ENCODE measurements at places on chromosomes 4 and X.

- DNase-seq, result no peak
Measured at GRCh38 chr4:77711469-77711868, 105.8 kb downstream of the CXCL13 start.

GRCh38 chrX:121987163-121987562 lies 939.8 kb downstream of the GLUD2 start:
- no peak for DNase-seq

- DNase-seq, result no peak
Measured at GRCh38 chr4:75831856-75832405, 70.3 kb downstream of the PPEF2 start.

DNA sequence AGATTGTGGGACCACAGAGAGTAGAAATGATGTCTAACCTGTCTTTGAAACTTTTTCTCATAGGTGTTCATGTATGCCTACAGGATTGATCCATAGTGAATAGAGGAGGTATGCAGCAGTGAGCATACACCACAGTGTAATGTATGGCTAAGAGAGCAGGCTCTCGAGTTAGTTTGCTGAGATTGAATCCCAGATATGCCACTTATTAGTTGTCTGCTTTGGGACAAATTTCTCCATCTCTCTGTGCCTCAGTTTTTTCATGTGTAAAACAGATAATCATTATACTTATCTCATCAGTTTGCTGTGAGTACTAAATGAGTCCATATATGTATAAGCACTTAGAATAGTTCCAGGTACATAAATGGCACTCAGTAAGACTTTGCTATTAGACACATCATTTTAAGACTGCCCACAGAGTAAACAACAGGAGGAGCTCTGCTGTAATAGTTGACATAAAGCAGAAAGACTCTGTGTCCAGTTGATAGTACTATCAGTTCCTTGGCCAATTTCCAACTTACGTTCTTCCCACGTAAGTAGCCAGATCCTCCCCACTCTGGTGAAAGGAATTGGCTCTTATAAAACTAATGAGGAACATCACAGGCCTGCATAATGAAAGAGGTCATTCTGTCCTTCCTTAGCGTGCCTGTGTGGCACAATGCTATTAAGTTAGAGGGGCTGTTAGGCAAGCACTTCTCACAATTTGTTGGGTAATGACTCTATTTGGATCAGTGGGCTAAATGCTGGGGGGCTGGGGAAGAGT lies 20.7 kb upstream of the RNF150 start:
- DNase-seq, result no peak

GRCh38 chr4:37540486-37540885 lies 145.7 kb downstream of the RELL1 start:
- DNase-seq, result no peak

- DNase-seq, result no peak
Measured at GRCh38 chr4:166460769-166461550, 587.9 kb downstream of the TLL1 start.

DNA sequence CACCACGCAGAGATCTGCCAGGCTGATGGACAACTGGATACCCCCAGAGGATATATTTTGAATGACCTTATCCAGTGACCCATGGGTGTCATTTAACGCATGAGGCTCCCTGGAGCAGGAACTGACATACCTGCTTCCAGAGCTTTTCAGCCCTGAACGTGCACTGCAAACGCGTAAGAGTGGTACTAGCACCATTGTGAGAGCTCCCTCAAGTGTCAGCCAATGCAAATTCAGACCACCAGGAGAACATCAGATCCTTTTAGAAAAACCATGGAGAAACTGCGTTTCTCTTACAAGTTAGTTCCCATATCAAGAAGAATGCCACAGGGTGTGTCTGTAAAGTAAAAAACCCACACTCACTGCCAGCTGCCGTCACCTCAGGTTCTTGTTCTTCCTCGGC lies 7.3 kb downstream of the TREX2 start:
- no peak for DNase-seq

- no peak for DNase-seq
Measured at GRCh38 chrX:54978448-54978847, 15.5 kb downstream of the PFKFB1 start.

DNA sequence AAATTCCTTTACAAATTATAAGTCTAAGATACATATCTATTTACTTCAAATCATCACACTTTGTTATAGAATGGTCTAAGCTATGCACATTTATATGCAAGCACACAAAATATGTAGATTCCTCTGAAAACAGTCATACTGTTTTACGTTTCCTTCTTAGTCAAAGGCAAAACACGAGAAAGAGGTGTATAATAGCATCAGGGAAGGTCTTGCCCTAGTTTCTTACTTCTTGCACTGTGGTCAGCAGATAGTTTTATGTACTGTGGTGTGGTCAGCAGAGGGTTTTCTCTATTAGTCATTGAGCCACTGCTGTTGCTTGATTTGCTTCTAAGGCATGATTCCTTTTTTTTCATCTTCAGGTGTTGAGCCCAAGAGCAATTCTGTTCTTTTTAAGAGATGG lies 117.7 kb downstream of the ADAM29 start:
- DNase-seq, result no peak

- DNase-seq, result no peak
Measured at GRCh38 chr4:175703956-175704600, 108.0 kb downstream of the GPM6A start.

GRCh38 chr4:159705334-159705733 lies 602.5 kb downstream of the RAPGEF2 start:
- DNase-seq, result no peak

GRCh38 chrX:720825-721224 lies 90.2 kb downstream of the SHOX start:
- no peak for DNase-seq

DNA sequence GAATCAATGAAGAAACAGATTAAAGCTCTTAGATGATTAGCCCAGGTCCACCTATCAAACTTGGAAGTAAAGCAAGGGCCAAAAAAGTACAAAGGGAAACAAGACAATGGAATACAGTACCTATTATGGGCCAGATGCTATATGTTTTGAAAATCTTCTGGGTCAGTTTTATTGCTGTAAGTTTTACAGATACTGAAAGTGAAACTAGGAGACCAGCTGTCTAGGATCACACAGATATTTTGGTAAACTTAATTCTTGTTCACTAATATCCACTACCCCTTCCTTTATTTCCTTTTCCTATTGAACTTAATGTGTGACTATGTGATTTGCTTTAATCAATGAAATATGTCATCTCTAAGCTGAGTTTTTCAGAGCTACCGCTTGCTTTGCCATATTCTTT lies 505.4 kb upstream of the PITX2 start:
- DNase-seq, result no peak

DNA sequence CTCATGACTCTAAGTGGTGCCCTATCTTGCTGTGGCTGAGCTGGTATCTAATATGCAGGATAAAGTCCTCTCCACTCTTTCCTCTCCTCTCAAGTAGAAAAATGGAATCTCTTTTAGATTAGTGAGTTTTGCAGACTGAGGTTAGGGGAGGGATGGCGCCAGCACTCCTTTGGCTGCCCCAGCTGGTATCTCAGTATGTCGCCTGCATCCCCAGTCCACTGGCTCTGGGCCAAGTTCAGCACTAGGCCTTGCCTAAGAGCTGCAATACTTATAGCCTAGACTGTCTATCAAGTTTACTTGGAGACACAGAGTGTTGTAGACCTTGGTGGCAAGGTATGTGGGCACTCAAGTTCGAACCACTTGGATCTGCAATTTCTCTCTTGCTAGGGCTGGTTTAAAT lies 351.3 kb downstream of the NAP1L3 start:
- no peak for DNase-seq

DNA sequence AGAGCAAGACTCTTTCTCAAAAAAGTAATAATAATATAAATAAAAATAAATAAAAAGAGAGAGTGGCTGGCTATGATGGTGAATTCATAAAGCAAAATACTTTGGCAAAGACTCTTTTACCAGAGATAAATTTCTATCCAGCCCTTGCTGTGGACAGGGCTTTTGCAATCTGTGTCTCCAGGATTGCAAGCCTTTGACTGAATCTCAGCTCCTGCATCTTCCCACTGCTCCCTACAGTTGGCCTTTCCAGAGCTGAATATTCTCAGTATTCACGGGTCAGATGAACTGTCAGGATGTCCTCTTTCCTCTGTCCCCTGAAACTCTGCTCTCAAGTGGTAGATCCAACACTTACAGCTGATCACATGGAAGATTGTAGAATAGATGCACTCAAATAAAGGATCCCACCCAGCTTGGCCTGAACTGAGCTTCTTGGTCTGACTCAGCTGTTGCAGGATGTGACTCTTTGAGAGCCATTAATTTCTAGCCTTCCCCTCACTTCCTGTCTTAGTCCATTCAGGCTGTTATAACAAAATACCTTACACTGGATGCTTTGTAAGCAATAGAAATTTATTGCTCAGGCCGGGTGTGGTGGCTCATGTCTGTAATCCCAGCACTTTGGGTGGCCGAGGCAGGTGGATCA lies 123.4 kb upstream of the GUCY1A1 start:
- DNase-seq, result no peak

GRCh38 chr4:7929118-7929951 lies 10.3 kb downstream of the AFAP1 start:
- DNase-seq, result no peak

GRCh38 chr4:35772291-35772690 lies 472.0 kb downstream of the ARAP2 start:
- DNase-seq, result no peak

GRCh38 chr4:77358315-77358928 lies 201.4 kb downstream of the CCNG2 start:
- no peak for DNase-seq

- DNase-seq, result no peak
Measured at GRCh38 chr4:100823066-100823992, 305.5 kb upstream of the EMCN start.

DNA sequence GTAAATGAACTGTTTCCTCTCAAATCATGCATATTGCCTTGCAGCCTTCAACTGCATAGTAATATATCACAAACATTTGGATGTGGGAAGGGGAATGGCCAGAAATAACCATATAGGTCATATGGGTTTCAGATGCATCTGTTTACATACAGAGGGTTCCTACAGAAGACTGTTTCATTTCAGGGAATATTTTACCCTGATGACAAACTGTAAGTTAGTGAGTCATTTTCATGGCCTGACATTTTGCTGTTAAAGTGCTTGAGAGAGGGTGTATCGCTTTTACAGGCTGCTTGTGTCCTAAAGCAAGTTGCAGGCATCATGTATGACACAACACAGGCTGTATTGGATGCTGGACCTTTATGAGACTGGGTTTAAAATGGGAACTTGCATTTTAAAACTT lies 25.5 kb upstream of the AMOT start:
- DNase-seq, result no peak

GRCh38 chrX:40073439-40074054 lies 24.2 kb downstream of the BCOR start:
- DNase-seq, result no peak

DNA sequence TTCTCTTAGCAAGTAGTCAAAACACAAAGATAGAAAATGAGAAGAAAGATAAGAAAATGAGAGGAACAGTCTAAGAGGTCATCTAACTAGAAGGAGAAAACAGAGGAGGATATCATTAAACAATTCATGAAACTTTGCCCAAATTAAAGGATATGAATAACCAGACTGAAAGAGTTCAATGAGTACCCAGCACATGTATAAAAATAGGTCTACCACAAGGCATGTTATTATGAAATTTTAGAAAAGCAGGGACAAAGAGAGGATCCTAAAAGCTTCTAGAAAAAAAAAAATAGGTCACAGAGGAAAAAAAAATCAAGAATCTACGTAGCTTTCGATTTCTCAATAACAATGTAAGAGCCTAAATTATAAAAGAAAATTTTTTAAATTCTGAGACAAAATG lies 118.5 kb downstream of the WDFY3 start:
- DNase-seq, result no peak

GRCh38 chrX:153414856-153415510 lies 3.7 kb downstream of the ZFP92 start:
- no peak for DNase-seq

- no peak for DNase-seq
Measured at GRCh38 chrX:9905288-9905687, 61.9 kb upstream of the CLDN34 start.

GRCh38 chr4:42148425-42148824 lies 4.0 kb downstream of the BEND4 start:
- no peak for DNase-seq

- DNase-seq, result no peak
Measured at GRCh38 chrX:149515954-149516602, 11.0 kb upstream of the IDS start.

DNA sequence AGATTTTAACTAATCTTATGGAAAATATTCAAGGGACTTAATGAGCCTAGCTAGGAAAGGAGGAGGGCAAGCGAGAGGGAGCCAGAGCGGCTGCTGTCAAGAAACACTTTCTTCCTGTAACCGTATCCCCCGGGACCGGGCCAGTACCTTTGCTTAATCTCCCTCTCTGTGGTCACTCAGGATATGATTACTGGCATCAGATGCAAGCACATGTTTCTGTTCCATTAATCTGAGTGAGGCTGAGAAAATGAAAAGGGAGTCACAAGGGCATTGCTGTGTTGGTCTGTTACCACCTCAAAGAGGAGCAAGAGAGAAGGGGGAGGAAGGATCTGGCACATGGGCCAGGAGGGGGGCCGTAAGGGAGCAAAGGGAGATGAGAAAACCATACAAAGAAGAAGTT lies 356.7 kb upstream of the GATB start:
- no peak for DNase-seq

DNA sequence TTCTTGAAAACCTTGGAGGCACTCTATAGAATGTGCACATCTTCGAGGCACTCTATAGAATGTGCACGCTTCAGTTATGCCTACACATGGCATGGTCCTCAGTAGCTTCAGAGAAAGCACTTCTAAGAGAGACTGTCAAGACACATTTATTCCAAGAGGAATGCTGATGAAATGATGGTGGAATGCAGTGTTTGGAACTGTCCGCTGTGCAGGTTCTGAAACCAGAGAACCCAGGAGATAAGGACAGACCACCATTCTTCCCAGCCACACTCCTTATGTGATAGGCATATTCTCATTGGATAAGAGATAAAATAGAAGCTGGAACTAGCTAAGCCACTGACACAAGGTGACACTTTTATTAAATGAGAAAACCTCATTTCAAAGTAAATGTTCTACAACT lies 263.3 kb downstream of the NLGN4X start:
- no peak for DNase-seq

DNA sequence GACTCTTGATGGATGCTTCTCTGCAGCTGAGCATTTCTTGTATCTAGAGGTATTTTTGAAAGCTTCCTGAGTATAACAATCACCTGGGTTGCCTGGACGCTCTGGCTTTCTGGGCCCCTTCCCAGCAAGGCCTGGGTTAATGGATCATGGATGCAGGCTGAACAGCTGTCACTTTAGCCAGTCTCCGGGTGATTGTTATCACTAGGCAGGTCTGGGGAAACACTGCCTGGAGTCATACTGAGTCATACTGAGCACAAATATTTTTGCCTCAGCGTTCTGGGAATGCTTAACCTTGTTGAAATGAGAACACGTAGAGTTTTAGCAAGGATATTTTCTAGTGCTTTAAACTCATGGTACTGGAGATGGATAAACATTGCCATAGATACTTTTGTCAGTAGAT lies 102.6 kb downstream of the PHEX start:
- DNase-seq, result no peak

DNA sequence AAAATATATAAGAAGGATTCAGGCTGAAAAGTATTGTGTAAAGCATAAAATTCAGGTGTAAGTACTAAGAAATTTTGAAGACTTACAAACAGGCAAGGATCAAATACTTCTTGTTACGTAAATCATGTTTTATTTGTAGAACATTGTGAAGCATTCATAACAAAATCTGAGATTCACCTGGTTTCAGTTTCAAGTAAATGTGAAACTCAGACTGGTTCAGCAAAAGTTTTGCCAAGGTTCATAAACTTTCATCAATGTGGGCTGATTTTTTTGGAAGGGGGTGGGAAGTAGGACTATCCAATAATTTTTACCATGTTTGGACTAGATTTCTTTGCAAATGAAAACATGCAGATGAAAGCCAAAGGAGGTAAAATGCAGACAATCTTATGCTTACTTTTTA lies 527.7 kb downstream of the ANKRD50 start:
- no peak for DNase-seq

Measured in stimulated activated CD4-positive, alpha-beta T cell treated with anti-CD3 and anti-CD28 coated beads, Interleukin-15, amount 100 ng/mL, for 1 hour (primary cell).